ENCODE measurements at places on chromosomes 16 and 17. TPM values are rescaled to one million over a fixed set of nuclear protein-coding genes. Genes with fewer than 3 reads are reported as not detected.
A peak's percentile ranks its signal among the peaks of the same experiment; 100 is the strongest.

GRCh38 chr16:2734844-2735515 is 15.0 kb upstream of the PRSS27 start:
- no peak for DNase-seq

DNA sequence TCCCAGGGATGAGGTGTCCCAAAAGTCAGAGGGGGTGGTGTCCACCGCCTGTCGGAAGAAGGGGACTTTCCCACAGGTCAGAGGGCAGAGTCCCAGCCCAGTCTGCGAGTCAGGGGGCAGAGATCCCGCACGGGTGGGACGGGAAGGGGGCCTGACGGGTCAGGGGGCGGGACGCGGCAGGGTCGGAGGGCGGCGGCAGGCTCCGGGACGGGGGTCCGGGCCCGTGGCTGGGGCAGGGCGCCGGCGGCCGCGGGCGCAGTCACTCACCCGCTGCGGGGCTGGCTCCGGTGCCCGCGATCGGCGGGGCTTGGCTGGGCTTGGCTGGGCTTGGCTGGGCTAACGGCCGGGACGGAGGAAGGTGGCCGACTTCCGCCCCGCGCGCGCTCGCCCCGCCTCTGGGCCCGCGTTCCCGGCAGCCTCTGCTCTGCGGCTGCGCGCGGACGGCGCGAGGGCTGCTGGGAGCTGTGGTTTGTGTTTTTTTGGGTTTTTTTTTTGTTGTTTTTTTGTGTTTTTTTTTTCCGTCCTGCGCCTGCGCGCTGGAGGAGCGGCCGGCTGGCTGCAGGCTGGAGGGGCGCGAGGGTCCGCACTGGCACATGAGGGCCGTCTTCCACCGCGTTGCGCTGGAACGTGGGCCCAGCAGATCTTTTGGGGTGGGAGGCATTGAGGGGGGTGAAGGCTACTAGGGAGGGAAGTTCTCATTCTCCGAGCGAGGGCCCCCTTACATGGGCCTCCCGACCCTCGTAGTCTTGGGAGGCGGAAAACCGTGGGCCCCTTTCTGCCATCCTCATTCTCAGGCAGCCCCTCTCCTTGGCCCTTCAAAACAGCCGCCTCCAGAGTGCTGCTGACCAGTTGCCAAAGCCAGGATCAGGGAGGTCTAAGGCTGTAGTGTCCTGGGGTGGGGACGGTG is at the start of gene CANT1:
Gene CANT1 (minus strand): TSS at position 368 of the 907 bp plus-strand sequence. CDS start 12,142 bp downstream, outside the sequence.
- DNase-seq, result peak; percentile 89

- no peak for DNase-seq
Observed at GRCh38 chr16:29898804-29899515, 390 bp downstream of the SEZ6L2 start.

TNFRSF17 gene
- total RNA-seq, result not detected

GRCh38 chr16:72621651-72622050 is 426.3 kb downstream of the ZFHX3 start:
- no peak for DNase-seq

MEFV gene
- total RNA-seq, result 0.12 TPM

DNA sequence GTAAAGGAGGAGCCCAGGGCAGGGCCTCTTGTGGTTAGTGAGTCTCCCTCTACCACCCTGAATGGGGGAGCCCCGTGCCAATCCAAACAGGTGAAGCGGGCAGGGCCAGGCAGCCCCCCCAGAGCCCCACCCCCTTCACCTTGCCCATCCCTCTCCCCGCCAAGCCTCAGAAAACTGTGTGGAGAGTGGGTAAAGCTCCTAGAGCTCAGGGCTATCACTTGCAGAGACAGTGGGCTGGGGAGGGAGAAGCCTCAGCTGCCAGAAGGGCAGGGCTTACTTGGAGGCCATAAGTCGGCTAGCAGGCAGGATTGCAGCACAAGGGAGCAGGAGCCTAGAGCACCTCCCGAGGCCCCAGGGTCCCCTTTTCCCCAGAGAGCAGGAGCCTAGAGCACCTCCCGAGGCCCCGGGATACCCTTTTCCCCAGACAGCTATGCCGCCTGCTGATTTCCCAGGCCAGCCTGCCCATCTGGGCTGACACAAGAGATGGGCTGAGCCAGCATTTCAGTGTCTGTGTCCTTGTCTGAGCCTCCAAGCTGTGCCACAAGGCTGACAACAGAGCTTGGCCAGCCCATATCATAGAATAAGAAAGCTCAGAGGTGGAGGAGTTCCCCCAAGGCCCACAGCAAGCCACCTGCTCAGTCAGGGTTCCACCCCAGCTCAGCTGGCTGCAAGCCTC is 6.7 kb upstream of the KRT14 start:
- DNase-seq, result no peak

DNA sequence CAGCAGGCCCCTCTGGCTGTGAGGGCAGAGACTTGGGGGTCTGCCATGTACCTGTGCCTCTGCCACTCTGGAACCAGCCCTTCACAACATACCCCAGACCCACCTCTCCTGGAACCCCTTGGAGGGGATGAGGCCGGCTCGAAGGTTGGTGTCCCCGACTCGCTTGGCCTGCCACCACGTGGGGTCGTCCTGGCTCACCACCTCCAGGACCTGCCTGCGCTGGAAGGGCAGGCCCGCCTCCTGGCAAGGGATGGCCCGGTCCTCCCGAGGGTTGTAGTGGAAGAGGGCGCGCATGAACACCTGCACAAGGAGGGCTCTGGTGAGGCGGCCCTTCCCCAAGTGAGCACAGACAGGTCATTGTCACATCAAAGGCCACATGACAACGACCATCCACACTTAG is 12.2 kb downstream of the MPP3 start:
- DNase-seq, result no peak

MYH13 gene
- total RNA-seq, result not detected

TBC1D3I gene
- not detected for total RNA-seq

- DNase-seq, result no peak
Observed at GRCh38 chr16:56985962-56986360, 3.4 kb upstream of the NLRC5 start.

RNF43 gene
- total RNA-seq, result 0.48 TPM

DNA sequence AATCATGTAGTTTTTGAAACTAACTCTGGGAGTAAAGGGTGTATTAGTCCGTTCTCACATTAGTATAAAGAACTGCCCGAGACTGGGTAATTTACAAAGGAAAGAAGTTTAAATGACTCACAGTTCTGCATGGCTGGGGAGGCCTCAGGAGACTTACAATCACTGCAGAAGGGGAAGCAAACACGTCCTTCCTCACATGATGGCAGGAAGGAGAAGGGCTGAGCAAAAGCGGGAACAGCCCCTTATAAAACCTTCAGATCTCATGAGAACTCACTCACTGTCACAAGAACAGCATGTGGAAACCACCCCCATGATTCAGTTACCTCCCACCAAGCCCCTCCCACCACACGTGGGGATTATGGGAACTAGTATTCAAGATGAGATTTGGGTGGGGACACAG is 256.5 kb upstream of the TNRC6C start:
- no peak for DNase-seq

SPNS2 gene
- 0.20 TPM for total RNA-seq

KRTAP3-2 gene
- total RNA-seq, result not detected

IL17C gene
- total RNA-seq, result not detected

- peak; percentile 15 for DNase-seq
Observed at GRCh38 chr16:69106491-69107315, 1.2 kb downstream of the HAS3 start.

- peak; percentile 70 for DNase-seq
Observed at GRCh38 chr17:78131172-78132083, 857 bp downstream of the TMC8 start.

GRCh38 chr17:57601143-57601735 is 143.9 kb downstream of the CCDC182 start:
- DNase-seq, result peak; percentile 54

- DNase-seq, result no peak
Observed at GRCh38 chr17:68578236-68578635, 22.9 kb downstream of the FAM20A start.

DNA sequence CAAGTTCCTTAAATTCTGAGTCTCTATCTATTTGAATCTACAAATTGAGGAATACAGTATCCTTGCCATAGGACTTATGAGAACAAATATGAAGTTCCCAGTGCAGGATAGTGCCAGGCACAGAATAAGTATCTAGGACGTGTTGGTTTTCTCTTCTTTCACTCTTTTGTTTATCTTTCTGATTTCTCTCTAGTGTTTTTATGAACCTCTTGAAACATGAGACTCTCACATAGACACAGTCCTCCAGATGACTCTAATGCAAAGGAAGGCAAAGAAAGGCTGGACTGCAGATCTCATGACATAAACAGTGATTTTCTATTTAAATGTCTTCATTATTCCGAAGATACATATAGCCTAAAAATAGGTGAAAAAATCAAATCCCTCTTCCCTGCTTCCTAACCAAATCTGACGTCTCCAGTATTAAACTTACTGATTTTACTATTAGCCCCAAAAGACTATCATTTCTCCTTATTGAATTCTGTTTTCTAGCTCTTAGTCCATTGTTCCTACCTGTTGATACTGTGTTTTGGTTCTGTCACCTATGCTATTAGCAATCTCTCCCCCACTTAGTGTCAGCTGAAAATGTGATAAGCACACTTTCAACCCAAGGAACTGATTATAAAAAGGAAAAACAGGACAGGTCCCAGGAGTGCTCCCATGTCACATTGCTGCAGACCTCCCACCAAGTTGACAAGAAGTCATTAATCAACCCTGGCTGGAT is 24.9 kb upstream of the ADAMTS18 start:
- DNase-seq, result no peak

PDPK1 gene
- 42.2 TPM for total RNA-seq

- DNase-seq, result no peak
Observed at GRCh38 chr16:6267682-6268081, 1065.0 kb upstream of the RBFOX1 start.

KRT12 gene
- not detected for total RNA-seq

ZACN gene
- 3.7 TPM for total RNA-seq

KRTAP2-1 gene
- total RNA-seq, result not detected

GRCh38 chr17:57868007-57868909 is 18.4 kb upstream of the MRPS23 start:
- DNase-seq, result peak; percentile 40

DNA sequence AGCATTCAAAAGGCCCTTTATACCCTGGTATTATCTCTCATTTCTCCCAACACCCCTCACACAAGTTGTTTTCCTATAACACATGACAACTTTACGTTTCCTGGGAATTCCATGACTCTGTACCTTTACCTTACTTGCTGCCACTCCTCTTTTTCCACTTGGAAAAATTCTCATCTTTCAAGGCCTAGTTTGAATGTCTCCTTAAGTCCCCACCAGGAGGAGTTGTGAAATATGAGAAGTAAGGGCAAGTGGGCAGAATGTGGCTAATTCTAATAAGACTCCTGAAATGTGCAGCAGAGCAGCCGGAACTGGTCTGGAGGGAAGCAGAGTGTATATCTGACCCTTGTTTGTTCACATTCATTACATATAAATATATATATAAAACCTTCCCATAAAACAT is 39.7 kb downstream of the BRCA1 start:
- DNase-seq, result no peak

ENO3 gene
- total RNA-seq, result 27.8 TPM

SLC52A1 gene
- not detected for total RNA-seq

SCN4A gene
- 0.14 TPM for total RNA-seq

RNF112 gene
- 0.10 TPM for total RNA-seq

SLC38A8 gene
- total RNA-seq, result not detected

DNA sequence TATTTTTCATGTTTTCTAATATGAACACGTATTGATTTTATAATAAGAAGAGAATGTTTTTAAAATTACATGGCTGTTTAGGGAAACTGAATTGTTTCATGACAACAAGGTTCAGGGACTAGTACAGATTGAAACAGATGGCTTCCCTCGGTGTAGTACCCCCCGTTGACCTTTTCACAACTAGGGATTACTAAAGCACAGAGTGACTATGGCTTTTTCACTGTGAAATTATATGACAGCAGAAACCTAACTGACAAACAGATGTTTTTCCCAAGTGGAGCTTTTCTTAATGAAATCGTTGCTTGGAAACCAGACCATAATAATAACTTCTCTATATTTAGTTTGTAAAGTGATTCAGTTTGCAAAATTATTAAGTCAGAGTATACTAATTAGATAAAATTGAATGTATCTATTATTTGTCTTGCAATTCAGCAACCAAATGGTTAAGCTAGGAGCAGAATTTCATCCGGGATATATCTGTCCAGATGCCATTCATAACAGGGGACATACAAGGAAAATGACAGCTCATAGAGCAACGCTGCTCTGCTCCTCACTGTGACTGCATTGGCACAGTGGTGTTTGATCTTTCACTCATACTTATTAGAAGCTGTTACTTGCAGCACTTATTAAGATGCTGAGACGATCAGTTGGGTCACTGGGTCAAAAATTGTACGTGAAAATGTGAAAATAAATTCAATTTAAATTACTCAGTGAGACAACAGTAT is 111.7 kb downstream of the TANGO6 start:
- no peak for DNase-seq

DNA sequence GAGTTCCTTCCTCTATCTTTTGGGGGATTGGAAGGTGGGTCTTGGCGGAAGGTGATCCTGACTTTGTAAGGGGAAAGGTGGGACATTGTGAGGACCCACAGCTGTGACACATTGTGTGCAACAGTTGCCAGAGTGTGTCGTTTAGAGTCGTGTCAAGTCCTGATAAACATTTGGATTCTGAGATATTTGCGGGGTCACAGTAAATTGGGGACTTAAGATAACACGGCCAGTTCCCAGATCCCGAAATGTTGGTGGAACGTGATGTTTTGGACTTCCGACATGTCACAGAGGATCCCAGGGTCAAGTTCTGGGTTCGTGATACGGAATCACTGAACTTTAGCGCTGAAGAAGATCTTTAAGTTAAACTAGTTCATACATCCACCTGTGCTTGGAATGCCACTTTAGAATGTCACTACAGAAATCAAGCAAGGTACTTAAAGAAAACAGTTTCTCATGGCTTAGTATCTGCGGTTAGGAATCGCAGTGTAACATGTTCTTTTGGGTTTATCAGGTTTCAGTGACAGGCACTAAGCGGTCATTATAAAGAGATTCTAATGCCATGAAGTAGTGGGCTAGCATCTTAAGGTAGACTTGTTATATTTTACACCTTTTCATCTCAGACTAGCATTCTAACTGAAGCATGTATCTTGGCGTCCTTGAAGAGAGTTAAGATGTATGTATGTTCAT is 815 bp downstream of the ATAD5 start:
- DNase-seq, result no peak

DNA sequence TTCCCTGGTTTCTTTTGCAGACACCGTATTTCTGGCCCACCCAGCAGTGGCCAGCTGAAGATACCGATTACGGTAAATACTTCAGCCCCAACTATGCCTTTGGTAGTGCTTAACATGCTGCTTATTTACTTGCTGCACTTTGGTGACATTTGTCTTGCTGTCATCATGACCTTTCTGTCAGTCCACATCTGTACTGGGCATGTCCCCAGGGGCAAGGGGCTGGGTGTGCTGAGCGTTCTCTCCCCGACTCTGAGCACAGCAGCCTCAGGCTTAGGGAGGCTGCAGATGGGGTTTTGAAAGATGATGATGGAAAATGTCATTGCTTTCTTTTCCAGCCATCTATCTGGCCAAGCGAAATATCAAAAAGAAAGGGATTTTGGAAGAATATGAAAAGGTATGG is 23.3 kb downstream of the RGS9 start:
- DNase-seq, result no peak

GRCh38 chr17:61449707-61450640 is 2.2 kb upstream of the TBX4 start:
- DNase-seq, result no peak

CSH2 gene
- not detected for total RNA-seq
